ENCODE measurements at places on chromosomes 6 and 20.

DNA sequence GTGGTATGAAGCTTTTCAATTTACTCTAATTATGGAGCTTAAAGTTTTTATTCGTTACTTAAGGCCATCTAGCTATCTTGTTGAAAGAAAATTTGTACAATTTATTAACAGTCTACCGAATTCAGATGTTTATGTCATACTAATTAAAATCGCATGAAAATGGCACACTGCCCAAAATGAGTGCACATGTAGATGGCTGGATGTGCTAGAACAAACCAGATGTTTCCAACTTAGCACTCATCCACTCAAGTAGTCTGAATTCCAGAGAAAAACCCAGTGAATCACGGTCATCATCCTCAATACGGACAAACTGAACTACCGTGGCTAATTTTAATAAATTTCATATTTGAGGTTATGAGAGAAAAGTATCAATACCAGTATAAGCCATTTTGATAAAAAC, 70.4 kb downstream of the COL12A1 start:
- H3K4me1 ChIP-seq: no peaks in the 10 kb centered on the region
- no peaks in the 10 kb centered on the region for H3K27me3 ChIP-seq
- H3K27ac ChIP-seq: no peak overlapping the region
- no peaks in the 10 kb centered on the region for H3K36me3 ChIP-seq
- H3K4me3 ChIP-seq: no peak overlapping the region
- DNase-seq: no peak

DNA sequence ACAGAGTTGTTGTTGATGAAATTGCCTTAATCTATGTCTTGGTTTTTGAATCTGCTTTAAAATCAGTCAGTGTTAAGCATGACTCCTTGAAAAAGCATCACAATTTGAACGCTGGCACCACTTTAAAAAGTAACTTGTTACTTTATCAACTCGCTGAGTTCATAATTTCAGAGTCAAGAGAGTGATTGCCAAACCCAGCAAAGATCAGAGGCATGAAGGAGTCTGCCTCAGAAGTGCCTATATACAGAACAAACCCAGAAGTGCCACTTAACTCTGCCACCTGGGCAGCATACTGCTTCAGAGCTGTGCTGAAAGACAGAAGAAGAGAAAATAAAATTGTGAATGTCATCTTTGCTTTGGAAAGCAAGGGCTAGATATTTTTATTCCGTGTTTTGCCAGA, 73.6 kb upstream of the HCRTR2 start:
- no peaks in the 10 kb centered on the region for H3K27me3 ChIP-seq
- DNase-seq: no peak
- H3K27ac ChIP-seq: no peak overlapping the region
- H3K4me3 ChIP-seq: no peak overlapping the region

GRCh38 chr20:58661598-58662473, 10.8 kb downstream of the STX16 start:
- H3K36me3 ChIP-seq: no peaks in the 10 kb centered on the region
- DNase-seq: no peak
- no peak overlapping the region for H3K27ac ChIP-seq

DNA sequence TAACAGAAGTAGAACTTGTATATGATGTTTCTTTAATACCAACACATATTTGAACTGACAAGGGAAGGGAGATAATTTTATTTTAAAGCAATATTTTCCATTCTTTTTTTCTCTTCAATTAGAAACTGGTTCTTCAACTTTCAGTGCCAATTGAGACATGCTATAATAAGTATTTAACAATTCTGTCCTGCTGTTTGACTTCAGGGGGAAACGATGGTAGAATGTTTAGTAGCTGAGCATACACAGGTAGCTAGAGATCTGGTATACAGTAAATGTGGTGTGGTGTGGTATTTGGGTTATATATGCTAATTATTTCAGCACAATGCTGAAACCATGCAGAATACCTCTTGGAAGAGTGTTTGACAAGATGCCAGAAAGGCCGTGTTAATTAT, 156.9 kb downstream of the ARID1B start:
- H3K4me3 ChIP-seq: peak overlapping the region; percentile 25
- H3K4me1 ChIP-seq: peaks cover 25% of the 10 kb centered on the region

- peaks cover 21% of the 10 kb centered on the region for H3K36me3 ChIP-seq
- H3K27ac ChIP-seq: no peak overlapping the region
- H3K4me3 ChIP-seq: no peak overlapping the region
- no peaks in the 10 kb centered on the region for H3K4me1 ChIP-seq
- H3K27me3 ChIP-seq: no peaks in the 10 kb centered on the region
These were observed 69.2 kb downstream of the IRAK1BP1 start for GRCh38 chr6:78936515-78936914.

DNA sequence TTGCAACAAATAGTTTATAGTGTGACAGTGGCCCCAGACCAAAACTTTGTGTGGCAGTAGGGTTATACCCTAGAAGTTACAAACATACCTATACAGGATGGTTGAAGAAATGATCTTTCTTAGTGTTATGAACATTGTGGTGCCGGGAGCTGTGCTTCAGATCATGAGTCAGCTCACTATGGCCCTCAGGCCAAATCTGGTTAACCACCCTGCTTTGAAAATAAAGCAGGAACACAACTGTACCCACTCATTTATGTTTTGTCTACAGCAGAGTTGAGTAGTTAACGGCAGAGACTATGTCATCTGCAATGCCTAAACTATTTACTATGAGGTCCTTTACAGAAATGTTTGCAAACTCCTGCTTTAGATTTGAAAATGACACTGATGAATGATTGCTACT, 24.3 kb downstream of the AKAP7 start:
- peaks cover 6% of the 10 kb centered on the region for H3K4me1 ChIP-seq
- no peak overlapping the region for H3K4me3 ChIP-seq
- H3K27ac ChIP-seq: no peak overlapping the region

DNA sequence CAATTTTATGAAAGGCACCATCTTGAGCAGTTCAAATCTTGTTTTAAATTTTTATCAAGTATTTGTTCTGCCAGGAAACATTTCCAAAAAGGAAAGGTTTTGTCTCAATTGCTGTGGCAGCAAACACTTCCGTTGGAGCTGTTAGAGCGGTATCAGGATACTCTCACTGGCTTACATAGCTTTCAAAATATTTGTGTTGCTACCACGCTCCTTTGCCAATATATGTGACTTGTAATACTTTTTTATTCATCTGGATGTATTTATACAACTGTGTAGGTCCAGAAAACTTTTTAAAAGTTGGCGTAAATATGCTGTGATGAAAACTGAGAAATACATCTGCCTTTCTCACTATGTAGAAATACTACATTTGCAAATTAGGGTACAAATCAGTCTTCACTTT, 37.8 kb upstream of the NHSL1 start:
- no peaks in the 10 kb centered on the region for H3K36me3 ChIP-seq
- H3K27ac ChIP-seq: no peak overlapping the region
- H3K27me3 ChIP-seq: no peaks in the 10 kb centered on the region

DNA sequence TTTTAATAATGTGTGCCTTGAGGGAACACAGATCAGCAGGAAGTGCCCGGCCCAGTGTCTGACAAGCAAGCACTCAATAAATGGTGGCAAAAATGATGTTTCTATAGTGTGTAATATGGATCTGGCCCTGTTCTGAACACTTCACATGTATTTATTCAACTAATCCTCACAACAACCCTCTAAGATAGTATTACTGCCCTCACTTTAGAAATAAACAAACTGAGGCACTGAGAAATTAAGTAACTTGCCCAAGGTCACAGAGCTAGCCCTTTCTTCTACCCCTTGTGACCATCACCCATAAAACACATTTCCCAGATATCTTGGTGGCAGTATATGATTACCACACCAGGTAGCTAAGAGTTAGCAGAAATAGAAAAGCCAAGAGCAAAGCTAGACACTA, 12.8 kb upstream of the MTFR2 start:
- no peak for DNase-seq
- peaks cover 72% of the 10 kb centered on the region for H3K36me3 ChIP-seq
- H3K4me3 ChIP-seq: no peak overlapping the region
- no peaks in the 10 kb centered on the region for H3K27me3 ChIP-seq
- H3K27ac ChIP-seq: no peak overlapping the region
- no peaks in the 10 kb centered on the region for H3K4me1 ChIP-seq

- no peak overlapping the region for H3K4me3 ChIP-seq
These were observed 35.7 kb downstream of the CNBD2 start for GRCh38 chr20:36004045-36004444.

GRCh38 chr20:4036351-4036750, 21.0 kb upstream of the RNF24 start:
- peaks cover 36% of the 10 kb centered on the region for H3K27me3 ChIP-seq
- no peak overlapping the region for H3K27ac ChIP-seq
- H3K4me1 ChIP-seq: no peaks in the 10 kb centered on the region
- no peak overlapping the region for H3K4me3 ChIP-seq
- no peaks in the 10 kb centered on the region for H3K36me3 ChIP-seq
- no peak for DNase-seq

DNA sequence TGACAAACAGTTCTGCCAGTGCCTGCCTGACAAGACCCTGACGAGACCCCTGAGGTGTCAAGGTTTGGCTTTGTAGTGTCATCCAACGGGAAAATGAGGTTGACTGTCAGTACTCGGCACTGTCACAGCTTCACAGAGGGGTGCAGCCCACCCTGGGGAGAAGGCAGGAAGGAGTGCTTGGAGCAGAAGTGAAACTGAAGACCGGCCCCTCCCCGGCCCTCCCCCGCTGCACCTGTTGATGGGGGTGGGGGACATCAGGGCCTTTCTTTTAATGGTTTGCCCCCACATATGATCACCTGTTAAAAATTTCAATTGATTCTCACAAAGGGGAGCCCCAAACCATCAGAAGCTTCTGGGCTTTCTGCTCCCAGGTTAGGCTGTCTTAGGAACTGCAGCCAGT, 6.8 kb downstream of the PMEPA1 start:
- no peaks in the 10 kb centered on the region for H3K36me3 ChIP-seq
- peaks cover 39% of the 10 kb centered on the region for H3K27me3 ChIP-seq
- no peak for DNase-seq
- no peak overlapping the region for H3K27ac ChIP-seq

GRCh38 chr6:51533962-51534361, 553.5 kb downstream of the PKHD1 start:
- no peaks in the 10 kb centered on the region for H3K27me3 ChIP-seq
- H3K4me3 ChIP-seq: no peak overlapping the region
- H3K4me1 ChIP-seq: peaks cover 3% of the 10 kb centered on the region

GRCh38 chr6:434051-434705, 42.6 kb downstream of the IRF4 start:
- no peaks in the 10 kb centered on the region for H3K4me1 ChIP-seq
- H3K36me3 ChIP-seq: no peaks in the 10 kb centered on the region
- no peak for DNase-seq
- no peak overlapping the region for H3K27ac ChIP-seq
- H3K27me3 ChIP-seq: no peaks in the 10 kb centered on the region

GRCh38 chr20:9442858-9443257, 71.5 kb upstream of the LAMP5 start:
- no peak overlapping the region for H3K4me3 ChIP-seq
- no peak for DNase-seq
- no peaks in the 10 kb centered on the region for H3K4me1 ChIP-seq
- no peak overlapping the region for H3K27ac ChIP-seq

GRCh38 chr6:41746107-41746506, 1.1 kb downstream of the PGC start:
- DNase-seq: no peak
- no peak overlapping the region for H3K4me3 ChIP-seq
- H3K27me3 ChIP-seq: no peaks in the 10 kb centered on the region
- no peaks in the 10 kb centered on the region for H3K36me3 ChIP-seq

DNA sequence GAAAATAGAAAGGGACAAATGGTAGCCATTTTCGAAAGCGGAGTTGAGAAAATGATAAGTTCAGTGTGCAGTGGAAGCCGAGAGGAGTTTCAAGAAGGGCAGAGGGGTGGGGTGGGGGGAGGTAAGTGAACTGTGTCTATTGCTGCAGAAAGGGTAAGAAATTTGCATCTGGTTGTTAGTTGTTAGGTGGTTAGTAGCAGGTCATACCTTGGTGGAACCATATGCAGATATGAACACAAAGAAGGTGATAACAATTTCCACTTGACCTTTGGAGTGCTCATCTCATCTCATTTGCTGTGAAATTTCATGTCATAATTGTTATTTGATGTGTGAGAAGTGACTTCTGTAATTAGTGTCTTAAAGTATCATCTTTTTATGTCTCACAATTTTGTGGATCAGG, 288.2 kb downstream of the QKI start:
- H3K4me1 ChIP-seq: no peaks in the 10 kb centered on the region
- DNase-seq: no peak
- H3K27me3 ChIP-seq: no peaks in the 10 kb centered on the region

- H3K4me3 ChIP-seq: no peak overlapping the region
- no peak overlapping the region for H3K27ac ChIP-seq
These were observed 3.7 kb downstream of the KIF13A start for GRCh38 chr6:17983730-17984129.

- H3K27me3 ChIP-seq: no peaks in the 10 kb centered on the region
- no peaks in the 10 kb centered on the region for H3K36me3 ChIP-seq
- DNase-seq: peak; percentile 76
- peaks cover 26% of the 10 kb centered on the region for H3K4me1 ChIP-seq
These were observed 67.8 kb downstream of the MMS22L start for GRCh38 chr6:97215157-97215769.

DNA sequence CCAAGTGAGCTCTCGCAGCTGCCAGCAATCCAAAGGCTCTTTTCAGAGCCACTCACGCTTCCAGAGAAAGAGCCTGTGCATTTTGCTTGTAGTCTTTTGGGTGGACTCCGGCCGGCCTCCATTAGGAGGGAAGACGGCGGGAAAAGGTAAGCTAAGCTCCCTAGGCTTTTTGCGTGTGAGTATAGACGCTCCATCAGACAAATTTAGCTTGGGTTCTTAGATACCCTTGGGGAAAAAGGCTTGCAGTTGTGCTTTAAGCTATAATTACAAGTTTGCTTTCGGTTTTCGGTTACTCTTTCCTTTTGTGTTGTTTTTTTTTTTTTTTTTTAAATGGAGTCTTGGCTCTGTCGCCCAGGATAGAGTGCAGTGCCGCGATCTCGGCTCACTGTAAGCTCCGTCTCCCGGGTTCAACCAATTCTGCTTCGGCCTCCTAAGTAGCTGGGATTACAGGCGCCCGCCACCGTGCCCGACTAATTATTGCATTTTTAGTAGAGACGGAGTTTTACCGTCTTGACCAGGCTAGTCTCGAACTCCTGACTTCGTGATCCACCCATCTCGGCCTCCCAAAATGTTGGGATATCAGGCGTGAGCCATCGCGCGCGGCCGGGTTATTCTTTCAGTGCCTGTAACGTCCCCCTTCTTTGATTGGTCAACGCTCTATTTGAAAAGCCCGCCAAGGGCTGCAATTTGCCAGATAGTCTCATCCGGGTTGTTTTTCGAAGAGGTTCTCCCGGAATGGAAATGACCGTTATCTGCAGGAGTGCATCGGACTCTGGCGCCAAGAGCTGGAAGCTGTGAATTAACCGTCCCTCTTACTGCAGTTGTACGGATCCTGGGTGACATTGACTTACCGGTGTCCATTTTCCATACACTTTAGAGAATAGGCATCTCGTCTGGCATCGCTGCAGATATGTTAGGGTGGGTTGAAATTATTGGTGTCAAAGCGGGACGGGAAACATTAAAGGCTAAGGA, 18.1 kb downstream of the OR2B2 start:
- DNase-seq: peak; percentile 94
- H3K36me3 ChIP-seq: no peaks in the 10 kb centered on the region
- no peaks in the 10 kb centered on the region for H3K27me3 ChIP-seq
- H3K4me1 ChIP-seq: peaks cover 2% of the 10 kb centered on the region
- H3K4me3 ChIP-seq: peak overlapping the region; percentile 97
- H3K27ac ChIP-seq: peak overlapping the region; percentile 85
